Amygdala (tissue), 56 donors: ENCODE measurements at places on chromosomes 12 and 14.

- DNase-seq: no peak
Measured at GRCh38 chr14:101687756-101688546, 73.6 kb upstream of the PPP2R5C start.

DNA sequence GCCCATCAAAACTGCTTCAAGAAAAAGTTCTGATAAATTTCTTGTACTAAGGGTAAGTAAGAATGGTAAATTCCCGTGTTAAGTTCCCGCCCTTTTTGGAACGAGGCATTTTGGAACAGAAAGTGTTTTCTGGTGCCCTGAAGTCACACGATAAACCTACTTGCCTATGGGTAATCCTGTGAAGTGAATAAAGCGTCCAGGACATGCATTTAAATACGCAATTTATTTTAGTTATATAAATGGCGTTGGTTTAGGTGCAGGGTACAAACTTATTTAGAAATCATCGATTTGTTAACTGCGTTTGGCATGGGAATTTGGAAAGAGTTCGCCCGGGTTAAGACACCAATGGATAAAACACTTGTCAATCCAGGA lies 715 bp upstream of the RAP1B start:
- no peak for DNase-seq

DNA sequence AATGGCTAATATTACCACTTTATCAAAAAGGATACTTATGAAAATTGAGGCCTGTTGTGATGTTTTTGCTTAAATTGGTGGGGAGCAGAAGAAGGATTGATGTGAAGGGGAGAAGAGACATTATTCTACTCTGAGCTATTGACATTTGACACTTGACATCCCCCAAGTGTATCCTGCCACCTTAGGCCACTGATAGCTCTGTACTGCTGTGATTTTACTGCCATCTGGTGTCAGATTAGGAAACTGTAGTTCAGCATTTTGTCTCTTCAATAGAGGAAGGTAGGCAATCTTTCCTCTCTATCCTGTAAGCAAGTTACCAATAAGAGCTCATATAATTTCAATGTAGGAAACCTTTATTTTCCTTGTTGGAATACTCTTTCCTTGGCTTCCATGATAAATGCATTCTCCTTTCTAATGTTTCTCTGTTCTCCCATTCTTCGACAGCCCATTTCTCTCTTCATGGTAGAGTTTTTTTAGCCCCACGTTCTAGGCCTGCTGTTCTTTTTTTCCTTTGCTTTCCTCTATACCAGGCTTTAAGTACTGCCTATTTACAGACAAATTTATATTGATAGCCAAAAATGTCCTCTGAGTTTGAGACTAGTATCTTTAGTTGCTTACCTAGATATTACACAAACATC lies 46.3 kb downstream of the PPHLN1 start:
- DNase-seq: no peak

GRCh38 chr12:87866578-87867292 lies 162.5 kb downstream of the C12orf50 start:
- DNase-seq: no peak

DNA sequence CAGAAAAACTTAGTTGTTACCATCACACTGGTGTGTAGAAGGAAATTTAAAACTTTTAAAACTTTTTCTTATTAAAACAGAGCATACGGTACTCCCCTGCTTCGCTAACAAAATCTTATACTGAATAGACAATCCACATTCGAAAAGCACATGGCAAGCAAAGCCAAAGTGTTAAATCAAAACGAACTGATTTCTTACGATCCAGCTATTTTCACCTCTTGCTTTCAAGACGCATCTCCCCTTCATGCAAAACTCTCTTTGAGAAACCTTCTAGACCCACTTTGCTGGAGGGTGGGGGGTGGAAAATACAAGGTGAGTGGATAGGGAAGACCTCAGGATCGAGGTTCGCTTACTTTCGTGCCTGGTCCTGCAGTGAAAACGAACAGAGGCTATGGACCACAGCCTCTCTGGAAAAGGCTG lies 328 bp downstream of the INTS13 start:
- DNase-seq: no peak

DNA sequence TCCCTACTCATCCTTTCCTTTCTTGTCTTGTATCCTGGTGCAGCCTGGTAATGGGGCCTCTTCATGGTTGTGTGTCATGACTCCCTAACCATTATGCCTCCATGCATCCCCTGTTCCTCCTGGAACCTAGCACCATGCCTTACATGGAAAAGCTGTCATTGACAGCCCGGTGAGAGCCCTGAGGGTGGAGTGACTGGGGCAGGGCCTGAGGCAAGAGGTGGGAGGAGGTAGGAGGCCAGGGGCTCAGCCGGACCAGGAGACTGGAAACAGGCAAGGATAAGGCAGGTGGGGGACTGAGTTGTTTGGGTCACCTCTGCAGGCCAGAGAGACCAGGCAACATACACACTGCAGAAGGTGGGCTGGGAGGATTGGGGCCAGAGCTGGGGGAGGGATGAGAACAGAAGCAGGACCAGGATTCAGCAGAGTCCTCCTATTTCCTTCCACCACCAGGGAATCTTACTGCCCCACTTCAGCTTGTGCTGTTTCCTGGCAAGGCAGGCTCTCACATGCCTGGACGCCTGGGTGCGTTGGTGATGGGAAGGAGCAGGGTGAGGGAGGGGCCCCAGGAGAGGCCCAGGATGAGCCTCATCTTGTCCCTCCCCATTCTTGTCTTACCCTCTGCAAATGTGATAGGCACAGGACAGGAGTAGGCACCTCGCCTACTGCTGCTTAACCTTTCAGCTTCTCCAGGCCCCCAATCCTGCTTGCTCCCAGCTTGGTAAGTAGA lies at the start of gene LTB4R2:
Gene LTB4R2 (plus strand): TSS at position 603 of the 727 bp plus-strand sequence. CDS start 525 bp downstream, outside the sequence.
- no peak for DNase-seq

DNA sequence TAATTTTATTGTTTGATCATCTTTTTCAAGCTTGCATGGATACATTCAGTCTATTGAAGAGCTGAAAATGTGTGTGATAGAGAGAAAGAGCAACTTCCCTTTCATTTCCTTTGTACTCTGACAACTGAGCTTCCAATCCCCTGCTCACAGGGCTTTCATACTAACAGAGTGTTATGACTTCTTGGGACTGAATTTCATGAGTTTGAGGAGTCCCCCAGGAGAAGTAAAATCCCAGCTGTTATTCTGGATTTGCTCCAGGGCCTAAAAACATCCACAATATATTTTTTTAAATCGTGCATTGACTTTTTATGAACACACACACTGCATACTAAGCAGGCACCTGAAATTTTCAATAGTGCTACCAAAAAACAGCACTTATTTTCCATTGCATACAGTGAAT lies 195.8 kb upstream of the CAND1 start:
- no peak for DNase-seq

DNA sequence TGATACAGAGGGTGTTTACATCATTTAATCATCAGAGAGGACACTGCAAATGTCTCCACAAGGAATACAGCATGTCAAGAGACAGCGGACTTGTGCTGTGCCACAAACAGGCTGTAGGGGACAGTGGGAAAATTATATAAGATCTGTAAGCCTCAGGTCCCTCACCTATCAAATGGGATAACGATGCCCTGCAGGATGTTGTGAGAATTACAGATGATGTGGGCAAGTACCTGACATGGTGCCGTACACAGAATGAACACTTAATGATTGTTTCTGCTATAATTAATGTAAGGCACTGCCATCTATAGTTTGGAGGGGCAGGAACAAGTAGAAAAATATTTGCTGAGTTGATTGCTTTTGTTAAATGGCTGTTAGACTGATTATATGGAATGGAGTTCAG lies 81.9 kb upstream of the GTF2A1 start:
- no peak for DNase-seq

- no peak for DNase-seq
Measured at GRCh38 chr12:32756476-32757066, 874 bp upstream of the YARS2 start.

DNA sequence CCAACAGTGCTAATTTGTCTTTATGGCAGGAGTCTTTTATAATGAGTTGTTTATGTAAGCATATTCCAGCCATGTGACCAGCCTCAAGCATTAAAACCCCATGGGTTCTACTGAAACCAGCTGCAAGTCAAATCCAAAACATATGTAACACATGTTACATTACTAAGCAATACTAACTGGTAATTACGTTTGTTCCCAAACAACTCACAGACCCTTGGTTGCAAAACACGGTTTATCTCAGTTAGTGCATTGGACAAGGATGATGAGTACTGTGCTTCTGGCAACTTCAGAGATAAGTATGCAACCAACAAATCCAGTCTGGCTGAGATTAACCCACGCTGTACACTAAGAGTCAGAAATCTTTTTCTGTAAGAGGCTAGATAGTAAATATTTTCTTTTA lies 110.1 kb upstream of the FAR2 start:
- no peak for DNase-seq

GRCh38 chr14:61329478-61330051 lies 8.2 kb downstream of the PRKCH start:
- DNase-seq: no peak

DNA sequence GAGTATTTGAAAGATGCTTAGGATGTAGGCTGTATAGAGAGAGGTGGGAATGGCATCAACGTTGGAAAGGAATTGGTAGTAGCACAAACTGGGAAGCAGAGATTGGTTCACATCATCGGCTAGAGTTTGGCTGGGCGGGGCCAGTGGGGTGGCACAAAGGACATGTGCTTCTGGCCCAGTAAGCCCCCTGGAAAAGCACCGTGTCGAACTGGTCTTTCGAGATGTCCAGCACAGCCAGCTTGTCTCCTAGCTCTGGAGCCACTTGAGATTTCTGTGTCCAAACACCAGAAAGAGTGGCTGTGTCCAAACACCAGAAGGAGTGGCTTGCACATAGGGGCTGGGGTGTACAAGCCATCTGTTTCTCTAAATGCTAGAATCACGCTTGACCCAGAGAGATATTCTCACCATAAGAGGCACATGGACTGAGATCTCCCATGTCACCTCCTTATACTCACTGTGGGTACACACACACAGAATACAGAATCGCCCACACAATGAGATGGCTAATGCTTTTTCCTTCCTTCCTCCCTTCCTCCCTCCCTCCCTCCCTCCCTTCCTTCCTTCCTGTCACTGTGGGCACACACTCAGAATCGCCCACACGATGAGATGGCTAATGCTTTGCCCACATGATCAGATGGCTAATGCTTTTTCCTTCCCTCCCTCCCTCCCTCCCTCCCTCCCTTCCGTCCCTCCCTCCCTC lies 41.8 kb upstream of the KCNK13 start:
- peak; percentile 34 for DNase-seq

DNA sequence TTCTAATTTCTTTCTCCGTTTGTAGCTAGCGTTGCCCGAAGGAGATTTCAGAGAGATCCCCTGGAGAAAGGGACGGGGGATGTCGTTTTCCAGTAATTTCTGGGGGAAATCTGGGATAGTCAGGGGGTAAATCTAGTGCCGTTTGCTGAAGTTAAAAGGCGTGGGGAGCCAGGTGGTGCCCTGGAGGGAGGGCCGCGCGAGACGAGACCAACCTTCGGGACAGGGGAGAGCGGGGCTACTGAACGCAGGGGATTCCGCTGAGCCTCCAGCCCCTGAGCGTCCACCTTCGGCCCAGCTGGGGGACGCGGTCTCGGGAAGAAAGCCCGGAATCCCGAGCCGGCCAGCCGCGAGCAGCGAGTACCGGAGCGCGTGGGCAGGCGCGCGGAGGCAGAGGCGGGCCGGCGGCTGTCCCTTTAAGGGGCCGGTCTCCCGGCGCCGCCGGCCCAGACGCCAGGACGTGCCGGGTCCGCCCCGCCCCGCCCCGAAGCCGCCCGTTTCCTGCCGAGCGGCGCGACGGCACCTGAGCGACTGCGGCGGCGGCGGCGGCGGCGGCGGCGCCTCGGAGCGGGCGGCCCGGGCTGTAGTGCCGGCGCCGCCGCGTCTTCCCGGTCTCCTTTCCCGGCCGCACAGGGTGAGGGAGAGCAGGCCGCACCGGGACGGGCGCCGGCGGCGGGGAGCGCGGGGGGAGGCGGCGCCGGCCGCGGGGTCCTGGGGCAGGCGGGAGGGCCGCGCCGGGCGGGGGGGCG lies at the start of gene KTN1:
Gene KTN1 (plus strand): TSS at position 484 of the 746 bp plus-strand sequence. CDS start 31,842 bp downstream, outside the sequence.
- DNase-seq: peak; percentile 70

GRCh38 chr12:53695152-53696145 lies 19.6 kb upstream of the ATP5MC2 start:
- DNase-seq: no peak

DNA sequence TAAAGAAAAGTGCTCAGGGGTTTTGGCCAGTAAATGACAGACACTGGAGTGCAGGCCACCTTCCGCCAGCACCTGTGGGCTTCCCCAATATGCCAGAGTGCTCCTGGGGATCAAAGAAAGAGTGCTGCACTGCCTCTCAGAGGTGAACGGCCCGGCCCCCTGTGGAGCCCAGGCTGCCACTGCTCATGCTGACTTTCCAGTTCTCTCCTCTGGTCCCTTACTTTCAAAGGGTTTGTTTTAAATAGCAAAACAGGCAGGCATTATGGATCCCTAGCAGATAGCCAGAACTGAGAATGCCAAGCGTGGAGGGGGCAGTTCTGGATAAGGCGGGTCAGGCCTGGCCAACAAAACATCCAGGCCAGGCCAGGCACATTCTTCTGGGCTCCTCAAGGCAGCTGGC lies 59.6 kb downstream of the MDM2 start:
- no peak for DNase-seq

DNA sequence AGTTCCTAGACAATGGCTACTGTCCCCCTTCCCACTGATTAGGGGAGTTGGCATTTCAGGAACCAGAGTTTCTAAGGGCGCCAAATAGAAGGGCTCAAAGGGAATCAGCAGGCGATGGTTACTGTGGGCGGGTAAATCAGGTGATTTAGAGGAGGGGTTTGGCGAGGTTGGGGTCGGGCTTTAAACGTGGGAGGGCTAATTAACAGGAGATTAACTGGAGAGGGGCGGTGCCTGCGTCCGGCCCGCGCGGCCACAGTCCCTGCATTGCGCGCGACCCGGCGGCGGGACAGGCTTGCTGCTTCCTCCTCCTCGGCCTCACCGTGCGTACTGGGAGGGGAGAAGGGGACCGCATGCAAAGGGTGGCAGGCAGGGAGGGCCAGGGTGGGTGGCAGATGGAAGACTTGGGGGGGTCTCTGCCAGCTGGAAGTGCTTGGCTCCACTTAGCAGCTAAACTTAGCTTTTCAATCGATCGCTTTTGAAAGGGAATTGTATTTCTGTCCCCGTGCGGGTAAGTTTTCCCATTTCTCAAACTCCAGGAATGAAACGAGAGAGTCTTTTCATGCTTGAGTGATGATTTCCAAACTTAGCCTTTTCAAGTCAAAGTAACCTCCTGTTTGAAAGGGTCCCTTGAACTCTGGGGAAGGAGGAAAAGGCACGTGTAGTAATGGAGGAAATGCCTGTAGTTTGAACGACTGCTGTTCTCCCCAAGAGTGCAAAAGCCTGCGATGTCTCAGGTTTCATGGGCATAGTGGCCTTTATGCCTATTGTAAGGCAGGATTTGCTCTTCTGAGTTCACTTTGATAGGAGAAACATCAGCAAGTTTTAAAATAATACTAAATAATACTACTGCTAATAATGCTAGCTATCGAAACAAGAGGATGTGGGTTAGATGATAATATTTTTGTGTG lies at the start of gene MGST1:
Gene MGST1 (plus strand): TSS at position 255 of the 908 bp plus-strand sequence. CDS start 6,608 bp downstream, outside the sequence.
- DNase-seq: no peak

DNA sequence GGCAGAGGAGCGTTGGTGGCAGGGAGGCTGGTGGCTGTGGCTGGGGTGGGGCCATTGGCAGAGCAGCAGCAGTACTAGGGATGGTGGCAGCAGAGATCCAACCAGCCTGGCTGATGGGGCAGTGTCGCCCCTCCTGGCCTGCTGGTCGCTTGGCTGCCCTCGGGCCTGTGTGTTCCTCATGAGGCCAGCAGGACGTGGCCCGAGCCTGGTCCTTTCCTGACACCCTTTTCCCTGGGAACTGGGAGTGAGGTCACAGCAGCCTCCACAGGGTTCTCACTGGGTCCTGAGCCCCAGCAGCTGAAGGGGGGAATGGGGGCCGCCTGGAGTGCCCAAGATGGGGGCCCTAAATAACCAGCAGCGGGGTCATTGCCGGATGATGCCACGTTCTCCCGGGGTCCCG lies 46.1 kb downstream of the KIF26A start:
- DNase-seq: no peak
